ENCODE measurements at places on chromosomes 3 and 15. TPM values are rescaled to one million over a fixed set of nuclear protein-coding genes. Genes with fewer than 3 reads are reported as not detected.

LCMT2 gene
- 16.5 TPM for total RNA-seq

DNA sequence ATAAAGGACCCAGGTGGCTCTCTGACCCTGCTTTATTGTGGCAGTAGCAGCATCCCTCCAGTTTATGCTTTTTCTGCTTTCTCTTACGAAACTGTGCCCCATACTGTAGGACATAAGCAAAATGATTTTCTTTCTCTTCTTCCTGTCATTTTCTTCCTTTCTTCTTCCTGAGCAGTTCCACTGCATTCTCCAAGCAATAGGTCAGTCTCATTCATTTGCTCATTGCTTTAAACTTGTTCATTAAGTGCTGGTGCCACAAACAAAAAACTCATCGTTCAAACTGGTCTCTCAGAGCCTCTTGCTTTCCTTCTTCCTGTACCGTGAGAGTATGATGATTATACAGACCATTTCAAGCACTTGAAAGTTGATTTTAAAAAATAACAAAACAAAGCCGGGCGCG lies 66.8 kb downstream of the PDE8A start:
- H3K27me3 ChIP-seq: no peaks in the 10 kb centered on the region
- H3K4me1 ChIP-seq: no peaks in the 10 kb centered on the region
- no peak for DNase-seq
- no peaks in the 10 kb centered on the region for H3K36me3 ChIP-seq

DNA sequence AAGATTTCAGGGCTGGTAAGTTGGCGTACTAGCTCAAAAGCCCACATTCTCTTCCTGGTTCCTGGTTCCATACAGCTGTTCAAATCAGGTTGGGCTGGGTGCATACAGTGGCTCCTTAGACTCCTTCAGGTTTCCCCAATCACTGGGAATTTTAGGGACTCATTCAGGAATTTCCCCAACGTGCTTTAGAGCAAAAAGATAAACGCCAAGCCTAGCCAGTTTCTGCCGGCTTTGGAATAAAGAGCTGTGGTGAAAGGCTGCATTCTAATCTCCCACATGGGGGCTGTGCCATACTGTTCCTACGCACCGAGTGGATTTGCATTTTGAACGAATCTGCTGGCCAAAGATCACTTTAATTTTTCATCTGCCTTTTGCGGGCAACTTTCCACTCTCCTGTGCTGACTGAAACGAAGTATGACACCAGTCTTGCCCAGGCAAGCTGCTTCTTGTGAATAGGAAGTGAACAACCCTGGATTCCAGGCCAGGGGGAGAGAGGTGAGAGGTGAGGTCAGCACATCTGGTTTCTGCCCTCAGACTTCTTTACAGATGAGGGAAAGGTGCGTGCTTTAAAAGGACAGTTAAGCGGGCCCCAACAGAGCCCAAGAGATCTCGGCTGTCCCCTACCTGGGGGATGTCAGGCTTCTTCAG lies 184.2 kb upstream of the PDZRN3 start:
- H3K4me1 ChIP-seq: no peaks in the 10 kb centered on the region
- no peaks in the 10 kb centered on the region for H3K36me3 ChIP-seq
- H3K27me3 ChIP-seq: no peaks in the 10 kb centered on the region
- no peak for DNase-seq

- H3K27me3 ChIP-seq: no peaks in the 10 kb centered on the region
- H3K4me3 ChIP-seq: peak within 1 kb of the TSS; percentile 92
- peak; percentile 87 for DNase-seq
These were observed at the start of gene TNIK for GRCh38 chr3:171459942-171460724. TSS of gene TNIK (minus strand) at chr3:171460405. CDS start at chr3:171460063, 342 bp downstream.

DNA sequence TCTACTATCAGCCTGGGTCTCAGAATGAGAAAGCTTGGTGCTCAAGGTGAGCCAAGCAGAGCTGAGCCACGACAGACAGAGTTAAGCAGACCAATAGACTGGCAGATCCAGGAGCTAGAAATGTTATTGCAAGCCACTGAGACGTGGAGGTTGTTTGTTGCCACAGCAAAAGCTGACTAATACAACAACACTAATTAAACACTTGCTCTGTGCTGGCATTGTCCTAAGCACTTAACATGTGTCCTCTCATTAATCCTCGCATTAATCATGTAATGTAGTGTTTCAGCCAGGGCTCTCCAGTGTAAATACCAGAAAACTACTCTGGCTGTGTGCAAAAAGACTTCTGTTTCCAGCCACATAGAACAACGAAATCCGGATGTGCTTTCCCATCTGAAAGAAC lies 11.6 kb upstream of the SPSB4 start:
- DNase-seq: no peak
- no peaks in the 10 kb centered on the region for H3K27me3 ChIP-seq
- H3K4me1 ChIP-seq: no peaks in the 10 kb centered on the region
- no peaks in the 10 kb centered on the region for H3K36me3 ChIP-seq
- no peak overlapping the region for H3K4me3 ChIP-seq
- no peak overlapping the region for H3K27ac ChIP-seq

DNA sequence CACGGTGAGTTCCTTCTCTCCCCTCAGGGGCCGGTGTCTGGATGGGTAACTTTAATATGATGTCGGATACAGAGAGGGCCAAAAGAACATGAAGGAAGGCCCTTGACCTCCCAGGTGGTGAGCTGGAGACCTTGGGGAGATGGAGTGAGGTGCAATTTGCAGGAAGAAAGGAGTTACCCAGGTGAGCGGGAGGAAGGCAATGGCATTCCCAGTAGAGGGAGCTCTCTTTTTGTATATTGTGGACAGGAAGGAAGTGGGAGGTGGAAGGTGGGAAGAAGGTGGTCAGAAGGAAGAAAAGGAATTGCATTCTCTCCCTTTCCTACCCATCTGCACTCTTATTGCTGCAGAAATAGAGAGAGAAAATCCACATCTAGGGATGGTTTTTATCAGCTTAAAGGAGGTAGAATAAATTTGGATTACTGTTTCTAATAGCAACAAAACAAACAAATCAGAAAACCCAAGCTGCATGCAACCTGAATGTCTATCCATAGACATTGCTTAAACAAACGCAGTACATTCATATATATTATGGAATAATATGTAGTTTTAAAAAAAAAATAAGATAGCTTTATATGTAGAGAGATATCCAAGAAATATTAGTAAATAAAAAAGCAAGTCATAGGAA lies 169.0 kb upstream of the TSC22D2 start:
- peak; percentile 66 for DNase-seq
- H3K4me1 ChIP-seq: peaks cover 2% of the 10 kb centered on the region
- no peaks in the 10 kb centered on the region for H3K27me3 ChIP-seq
- H3K27ac ChIP-seq: no peak overlapping the region
- H3K36me3 ChIP-seq: no peaks in the 10 kb centered on the region
- no peak overlapping the region for H3K4me3 ChIP-seq

Data from H9 (cell line).